Stimulated activated CD4-positive, alpha-beta T cell treated with anti-CD3 and anti-CD28 coated beads, Interleukin-1b, Interleukin-23, amount 100 ng/mL, for 1 hour (primary cell): ENCODE measurements at places on chromosomes 7 and 10.

- no peak for DNase-seq
Measured at GRCh38 chr7:17385612-17386011, 87.2 kb downstream of the AHR start.

- no peak for DNase-seq
Measured at GRCh38 chr7:3164380-3164792, 120.7 kb upstream of the CARD11 start.

GRCh38 chr7:77188731-77189437 lies 10.7 kb downstream of the FGL2 start:
- DNase-seq, result no peak

DNA sequence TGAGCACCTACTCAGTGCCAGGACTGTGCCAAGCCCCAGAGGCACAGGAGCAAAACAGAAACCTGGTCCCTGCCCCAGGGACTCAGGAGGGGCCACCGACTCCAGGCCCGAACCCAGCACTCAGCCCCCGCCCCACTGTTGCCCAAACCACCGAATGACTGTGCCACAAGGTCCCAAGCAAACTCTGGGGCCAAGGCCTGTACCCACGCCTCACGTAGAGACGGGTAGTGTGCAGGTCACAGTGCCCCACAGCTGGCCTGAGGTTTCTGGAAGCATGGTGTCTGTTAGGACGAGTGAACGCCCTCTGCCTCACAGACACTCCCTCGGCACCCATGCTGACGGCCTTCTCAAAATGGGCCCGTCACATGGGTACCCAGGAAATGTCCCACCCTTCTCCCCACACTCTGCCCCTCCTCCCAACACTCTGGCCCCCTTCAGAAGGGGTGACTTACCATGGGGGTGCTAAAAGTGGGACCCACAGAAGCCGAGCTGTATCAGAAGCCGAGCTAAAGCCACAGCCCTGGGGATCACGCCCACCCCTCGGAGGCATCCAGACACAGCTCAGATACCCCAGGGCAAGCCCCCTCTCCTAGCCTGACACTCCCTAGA lies 44.2 kb downstream of the CTBP2 start:
- no peak for DNase-seq

GRCh38 chr7:117076426-117076943 lies 123.2 kb downstream of the ST7 start:
- no peak for DNase-seq

DNA sequence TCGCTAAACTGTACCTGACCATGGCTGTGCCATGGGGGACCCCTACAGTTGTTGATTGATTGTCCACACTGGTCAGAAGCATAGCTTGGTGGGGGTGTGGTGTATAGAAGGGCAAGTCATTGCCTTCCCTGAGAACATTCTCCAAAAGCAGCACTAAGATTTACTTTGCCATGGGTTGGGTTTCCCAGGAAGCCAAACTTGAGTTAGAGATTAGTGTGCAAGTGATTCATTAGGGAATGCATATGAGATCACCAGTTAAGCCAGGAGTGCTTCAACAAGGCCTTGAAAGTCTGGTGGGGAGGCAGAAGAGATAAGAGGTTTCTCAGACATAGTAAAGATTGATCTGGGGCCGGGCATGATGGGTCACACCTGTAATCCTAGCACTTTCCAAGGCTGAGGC lies 21.4 kb upstream of the TPST1 start:
- no peak for DNase-seq

DNA sequence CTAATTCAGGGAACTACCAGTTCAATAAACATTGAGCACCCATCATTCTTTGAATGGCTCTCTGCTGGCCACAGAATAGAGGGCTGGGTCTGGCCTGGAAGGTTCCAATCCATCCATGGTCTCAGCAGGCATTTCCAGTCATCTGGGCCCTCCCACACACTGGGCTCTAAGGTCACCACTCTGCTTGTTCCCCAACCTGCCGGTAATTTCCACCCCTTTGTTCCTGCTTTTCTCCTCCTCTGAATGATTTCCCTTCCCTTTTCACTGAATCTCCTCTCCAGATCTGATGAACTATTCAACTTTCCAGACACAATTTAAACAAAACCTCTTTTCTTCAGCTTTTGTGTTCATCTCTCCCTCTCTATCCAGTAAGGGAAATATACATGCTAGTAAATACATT lies 2.6 kb downstream of the BZW2 start:
- no peak for DNase-seq

DNA sequence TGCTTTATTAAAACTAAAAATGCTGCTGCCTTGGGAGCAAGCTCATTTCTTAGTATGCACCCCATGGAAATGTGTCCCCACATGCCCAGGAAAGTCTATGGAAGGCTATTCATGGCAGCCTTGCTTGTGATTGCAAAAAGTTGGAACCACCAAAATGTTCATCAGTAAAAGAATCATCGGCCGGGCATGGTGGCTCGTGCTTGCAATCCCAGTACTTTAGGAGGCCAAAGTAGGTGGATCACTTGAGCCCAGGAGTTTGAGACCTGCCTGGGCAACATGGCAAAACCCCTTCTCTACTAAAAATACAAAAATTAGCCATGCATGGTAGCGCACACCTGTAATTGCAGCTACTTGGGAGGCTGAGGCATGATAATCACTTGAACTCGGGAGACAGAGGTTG lies 79.8 kb downstream of the ARHGAP22 start:
- no peak for DNase-seq

DNA sequence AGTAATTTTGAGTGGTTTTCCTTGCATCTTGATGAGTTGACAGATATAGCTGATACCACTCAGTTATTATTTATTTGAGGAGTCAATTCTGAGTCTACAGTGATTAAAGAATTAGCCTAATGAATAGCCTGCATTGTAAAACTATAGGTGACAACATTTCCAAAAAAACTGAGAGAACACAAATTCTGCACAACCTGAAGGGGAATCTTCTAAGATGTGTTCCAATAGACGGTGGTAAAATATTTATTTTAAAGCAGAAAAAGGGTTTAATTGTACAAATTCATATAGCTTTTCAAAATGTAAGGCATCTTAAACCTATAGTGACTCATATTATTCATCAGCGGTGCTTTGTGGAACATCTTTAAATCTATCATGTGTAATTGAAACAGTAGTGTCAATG lies 200.4 kb downstream of the RNLS start:
- no peak for DNase-seq

- no peak for DNase-seq
Measured at GRCh38 chr7:2800931-2801688, 43.0 kb downstream of the GNA12 start.

GRCh38 chr10:129796710-129797420 lies 167.2 kb downstream of the EBF3 start:
- DNase-seq, result no peak

- no peak for DNase-seq
Measured at GRCh38 chr10:82340166-82340565, 465.2 kb downstream of the NRG3 start.

GRCh38 chr7:132142006-132142405 lies 434.3 kb downstream of the PLXNA4 start:
- DNase-seq, result no peak

DNA sequence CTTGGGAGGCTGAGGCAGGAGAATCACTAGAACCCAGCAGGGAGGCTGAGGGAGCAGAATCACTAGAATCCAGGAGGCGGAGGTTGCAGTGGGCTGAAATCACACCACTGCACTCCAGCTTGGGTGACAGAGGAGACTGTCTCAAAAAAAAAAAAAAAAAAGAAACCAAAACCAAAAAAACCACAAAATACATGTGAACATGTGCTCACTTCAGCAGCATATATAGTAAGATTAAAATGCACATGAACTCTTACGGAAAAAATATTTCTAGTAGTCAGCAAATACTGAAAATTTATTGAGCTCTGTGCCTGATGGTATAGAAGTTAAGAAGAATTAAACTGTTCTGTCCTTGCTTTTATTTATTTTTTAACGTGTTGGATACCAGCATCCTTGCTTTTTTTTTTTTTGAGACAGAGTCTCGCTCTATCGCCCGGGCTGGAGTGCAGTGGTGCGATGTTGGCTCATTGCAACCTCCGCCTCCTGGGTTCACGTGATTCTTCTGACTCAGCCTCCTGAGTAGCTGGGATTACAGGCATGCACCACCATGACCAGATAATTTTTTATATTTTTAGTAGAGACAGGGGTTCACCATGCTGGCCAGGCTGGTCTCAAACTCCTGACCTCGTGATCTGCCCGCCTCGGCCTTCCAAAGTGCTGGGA lies 9.6 kb upstream of the ZNF487 start:
- DNase-seq, result peak; percentile 23

GRCh38 chr7:78039790-78040776 lies 241.5 kb downstream of the PHTF2 start:
- no peak for DNase-seq

DNA sequence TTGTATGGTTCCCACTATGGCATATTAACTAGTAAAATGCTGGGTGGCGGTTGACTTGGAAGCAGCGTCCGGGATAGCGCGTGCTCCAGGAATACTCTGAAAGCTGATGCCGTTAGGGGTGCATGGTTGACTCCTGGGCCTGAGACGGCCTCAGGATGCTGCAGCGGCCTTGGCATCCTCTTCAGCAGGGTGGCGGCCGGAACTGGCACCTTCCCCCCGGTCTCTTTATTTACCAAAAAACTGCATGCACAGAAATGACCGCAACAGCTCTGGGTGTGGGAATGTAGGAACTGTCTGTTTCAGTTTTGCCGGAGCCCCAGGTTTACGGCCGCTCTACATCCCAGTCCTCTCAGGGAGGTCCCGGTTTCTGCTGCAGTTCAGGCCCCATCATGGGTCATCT lies 28.8 kb downstream of the PFKP start:
- DNase-seq, result no peak

DNA sequence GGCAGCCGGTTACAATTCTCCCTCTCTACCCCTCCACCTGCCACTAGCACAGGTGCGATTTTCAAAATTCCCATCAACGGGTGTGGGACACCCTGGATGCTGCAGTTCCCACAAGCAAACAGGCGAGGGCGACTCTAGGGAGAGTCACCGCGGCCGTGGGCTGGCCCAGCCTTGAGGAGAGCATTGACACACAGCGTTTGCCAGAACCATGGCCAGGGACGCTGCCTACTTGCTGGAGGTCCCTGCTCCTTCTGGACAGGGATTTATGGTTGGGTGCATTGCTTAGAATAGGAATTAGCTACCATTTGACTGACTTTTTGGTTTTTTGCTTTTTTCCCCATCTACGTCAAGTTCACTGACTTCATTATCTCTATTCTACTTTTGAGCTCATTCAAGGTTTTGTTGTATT lies 19.0 kb upstream of the CLDN4 start:
- no peak for DNase-seq

DNA sequence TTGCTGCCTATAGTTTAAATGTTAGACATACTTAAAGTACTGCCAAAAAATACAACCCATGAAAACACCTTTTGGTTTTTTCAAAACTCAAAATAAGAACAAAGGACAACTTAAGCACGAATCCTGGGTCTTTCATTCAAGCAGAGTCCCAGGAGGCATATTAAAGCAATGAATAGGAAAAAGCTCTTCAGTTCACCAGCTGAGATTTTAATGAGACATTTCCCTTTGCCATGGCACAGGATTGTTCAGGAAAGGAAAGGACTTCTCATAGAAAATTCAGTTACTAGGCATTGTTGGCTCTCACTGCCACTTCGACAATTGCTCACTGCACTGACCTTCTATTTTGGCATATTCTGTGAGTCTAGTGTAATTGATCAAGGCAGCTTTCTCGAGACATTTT lies 133.5 kb upstream of the FEZF1 start:
- DNase-seq, result no peak

DNA sequence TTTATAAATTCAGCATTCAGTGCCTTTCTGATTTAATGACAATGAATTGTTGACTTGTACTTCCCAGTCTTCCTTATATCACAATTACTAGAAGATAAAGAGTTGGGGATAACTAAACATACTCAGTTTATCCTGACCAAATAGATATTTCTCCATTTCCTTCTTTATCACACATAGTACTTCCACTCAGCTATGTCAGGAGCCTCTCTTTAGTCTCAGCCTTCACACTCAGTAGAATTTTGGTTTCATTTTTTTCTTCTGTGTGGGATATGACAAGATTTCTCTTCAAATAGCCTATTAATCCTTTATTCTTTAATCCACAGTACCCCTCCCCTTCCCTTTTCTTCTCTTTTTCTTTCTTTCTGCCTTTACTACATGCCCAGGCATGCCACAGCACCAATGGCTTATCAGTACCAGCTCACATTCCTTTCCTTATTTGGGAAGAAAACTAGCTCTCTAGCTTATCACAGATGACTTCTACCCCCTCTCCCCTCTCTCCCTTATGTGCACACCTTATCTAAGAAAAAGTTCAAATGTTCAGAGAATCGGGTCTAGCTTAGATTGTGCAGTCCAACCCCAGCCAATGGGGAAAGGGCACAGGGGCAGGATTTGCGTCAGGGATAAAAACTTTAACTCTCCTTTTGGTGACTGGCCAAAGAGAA lies 109.0 kb downstream of the PHF14 start:
- no peak for DNase-seq

- no peak for DNase-seq
Measured at GRCh38 chr7:16668049-16668858, 22.3 kb downstream of the BZW2 start.

GRCh38 chr7:95649546-95649945 lies 53.2 kb upstream of the PDK4 start:
- DNase-seq, result no peak

- no peak for DNase-seq
Measured at GRCh38 chr10:11874568-11875493, 51.7 kb downstream of the PROSER2 start.

- no peak for DNase-seq
Measured at GRCh38 chr10:99172128-99172738, 63.4 kb downstream of the HPSE2 start.

DNA sequence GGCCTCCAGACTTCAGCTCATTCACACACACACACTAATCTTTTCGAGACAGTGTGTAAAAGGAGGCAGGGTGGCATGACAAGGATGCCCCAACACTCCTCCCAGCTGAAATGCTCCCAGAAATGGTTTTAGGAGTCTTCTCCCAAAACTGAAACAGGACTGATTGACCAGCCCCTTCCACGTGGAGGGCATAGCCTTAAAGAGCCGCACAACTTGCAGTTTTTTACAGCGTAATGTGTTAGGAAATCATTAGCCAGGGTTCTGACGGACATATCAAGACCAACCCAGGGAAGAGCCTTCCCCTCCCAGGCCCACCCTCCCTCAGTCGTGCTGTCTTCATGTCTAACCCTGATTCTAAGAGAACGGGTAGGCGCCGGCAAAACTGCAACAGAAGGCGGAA lies 224.6 kb downstream of the TNS3 start:
- no peak for DNase-seq

DNA sequence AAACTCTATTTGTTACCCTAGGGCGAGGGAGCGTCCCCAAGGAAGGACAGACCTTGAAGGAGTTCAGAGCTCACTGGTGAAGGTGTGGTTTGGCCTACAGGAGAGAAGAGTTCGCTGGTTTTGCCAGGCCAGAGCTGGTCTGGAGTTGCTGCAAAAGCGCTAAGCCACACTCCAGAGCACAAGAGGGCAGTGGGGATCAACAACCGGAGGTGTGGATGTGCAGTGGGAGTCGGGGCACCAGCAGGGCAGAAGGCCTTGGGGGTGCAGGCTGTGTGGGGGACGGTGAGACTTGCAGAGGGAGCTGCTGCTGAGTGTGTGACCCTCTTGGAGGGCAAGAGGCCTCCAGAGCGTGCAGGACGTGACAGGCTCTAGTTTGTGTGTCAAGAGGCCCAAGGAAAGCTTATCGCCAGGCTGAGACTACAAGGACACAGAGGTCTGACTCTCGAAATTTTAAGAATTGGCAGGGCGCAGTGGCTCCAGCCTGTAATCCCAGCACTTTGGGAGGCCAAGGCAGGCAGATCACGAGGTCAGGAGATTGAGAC lies 14.3 kb upstream of the CUL1 start:
- no peak for DNase-seq
